ENCODE measurements at places on chromosomes 4 and X.

DNA sequence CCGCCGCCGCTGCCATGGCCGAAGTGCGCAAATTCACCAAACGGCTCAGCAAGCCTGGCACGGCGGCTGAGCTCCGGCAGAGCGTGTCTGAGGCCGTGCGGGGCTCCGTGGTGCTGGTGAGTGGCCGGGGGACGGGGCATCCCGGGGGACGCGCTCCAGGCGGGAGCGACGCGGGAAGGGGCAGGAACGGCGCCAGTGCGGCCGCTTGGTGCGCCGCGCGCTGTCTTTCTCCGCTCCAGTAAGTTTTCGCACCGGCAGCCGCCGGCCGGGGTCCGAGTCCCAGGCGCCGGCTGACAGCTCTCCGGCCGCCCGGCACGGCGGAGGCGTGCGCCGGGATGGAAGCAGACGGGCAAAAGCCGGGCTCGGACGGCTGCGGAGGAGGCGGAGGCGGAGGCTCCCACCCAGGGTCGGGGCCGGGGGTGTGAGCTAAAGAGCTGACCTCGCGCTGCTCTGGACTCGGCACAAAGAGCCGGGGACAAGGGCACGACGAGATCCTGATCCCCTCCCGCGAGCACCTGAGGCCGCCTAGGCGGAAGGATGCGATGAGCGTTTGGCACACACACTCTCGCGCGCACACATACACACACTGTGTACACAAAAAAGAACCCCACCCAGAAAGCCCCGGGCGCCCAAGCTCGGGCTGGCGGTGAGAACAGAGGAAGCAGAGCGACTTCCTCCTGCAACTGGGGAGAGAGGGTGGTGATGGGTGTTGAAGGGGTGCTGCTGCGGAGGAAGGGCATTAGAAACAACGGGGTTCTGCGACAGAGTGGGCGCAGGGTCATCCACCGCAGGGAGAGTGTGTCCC, 545 bp downstream of the DOCK11 start:
- no peak for DNase-seq

DNA sequence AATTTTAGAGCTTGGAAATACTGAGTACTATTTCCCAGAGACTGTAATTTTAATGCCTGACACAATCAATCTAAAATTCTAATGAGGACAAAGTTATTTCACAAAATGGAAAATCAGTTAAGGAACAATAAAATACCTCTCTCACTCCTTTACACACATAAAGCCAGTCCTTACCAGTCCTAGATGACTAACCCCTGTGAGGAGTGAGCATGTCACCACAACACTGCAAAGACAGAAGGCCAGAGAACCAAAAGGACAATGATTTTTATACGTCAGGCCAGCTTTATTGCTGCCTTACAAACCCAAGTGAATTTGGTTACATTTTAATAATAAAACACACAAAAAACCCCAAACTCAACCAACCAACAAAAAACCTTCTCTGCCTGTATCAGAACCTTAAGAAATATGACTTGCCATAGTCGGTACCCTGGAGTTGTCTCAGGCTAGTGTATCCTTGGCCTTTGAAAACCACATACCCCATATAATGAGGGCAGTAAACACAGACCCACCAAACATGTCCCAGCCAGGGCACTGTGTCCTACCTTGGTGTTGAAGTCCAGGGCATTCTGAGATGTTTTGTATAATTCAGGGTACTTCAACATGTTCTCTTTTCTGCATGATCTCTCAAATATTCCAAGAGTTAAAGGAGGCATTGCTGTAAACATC, 57.6 kb downstream of the SHISA3 start:
- DNase-seq, result no peak

DNA sequence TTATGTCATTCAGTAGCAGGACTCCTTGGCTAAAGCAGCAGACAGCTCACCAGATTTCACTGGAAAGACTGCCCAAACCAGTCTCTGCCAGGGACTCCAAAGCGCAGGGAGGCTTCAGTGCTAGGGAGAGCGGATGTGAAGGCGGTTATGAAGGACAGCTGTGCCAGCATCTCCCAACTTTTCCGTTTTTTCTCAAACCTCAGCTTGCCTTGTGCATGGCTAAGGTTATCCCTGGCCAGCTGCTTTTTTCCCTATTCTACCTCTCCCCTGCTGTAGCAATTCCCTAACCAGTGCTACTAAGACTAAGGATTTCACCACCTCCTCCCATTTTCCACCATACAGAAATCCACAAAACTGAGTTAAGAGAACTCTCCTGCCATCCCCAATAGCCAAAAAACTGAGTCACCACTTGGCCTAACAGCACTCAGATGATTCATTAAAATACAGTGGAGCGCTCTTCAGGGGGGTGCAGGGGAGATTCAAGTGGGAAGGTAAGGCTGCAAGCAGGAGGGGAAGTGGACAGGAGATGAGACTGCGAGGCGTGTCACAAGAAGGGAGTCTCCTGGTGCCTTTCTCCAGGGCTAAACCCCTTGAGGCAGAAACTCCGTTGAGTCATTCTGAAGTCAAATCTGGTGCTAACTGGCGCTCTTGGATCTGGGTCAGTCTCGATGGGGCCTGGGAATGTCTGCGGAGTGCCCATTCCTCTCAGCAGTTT, 90.7 kb downstream of the PALLD start:
- no peak for DNase-seq

GRCh38 chr4:40875507-40876150, 125.9 kb downstream of the NSUN7 start:
- DNase-seq, result no peak

GRCh38 chrX:40867352-40867751, 132.0 kb upstream of the MED14 start:
- no peak for DNase-seq

DNA sequence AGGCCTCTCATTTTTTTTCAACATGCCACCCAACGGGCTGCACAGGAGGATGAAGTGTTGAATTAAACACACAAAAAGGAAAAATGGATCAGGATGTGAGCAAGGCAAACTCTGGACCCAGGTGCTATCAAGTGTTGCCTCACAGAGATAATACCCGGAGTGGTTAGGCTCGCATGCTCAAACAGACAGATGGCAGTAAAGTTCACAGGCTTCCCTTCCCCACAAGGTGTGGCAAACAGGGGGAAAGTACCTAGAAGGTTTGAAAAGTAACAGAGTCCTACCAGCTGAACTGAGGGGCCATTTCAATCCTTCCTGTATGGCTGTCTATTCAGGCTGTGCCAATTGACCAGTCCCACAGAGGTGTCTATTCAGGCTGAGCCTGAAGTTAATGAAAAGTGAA, 123.9 kb upstream of the GC start:
- no peak for DNase-seq

DNA sequence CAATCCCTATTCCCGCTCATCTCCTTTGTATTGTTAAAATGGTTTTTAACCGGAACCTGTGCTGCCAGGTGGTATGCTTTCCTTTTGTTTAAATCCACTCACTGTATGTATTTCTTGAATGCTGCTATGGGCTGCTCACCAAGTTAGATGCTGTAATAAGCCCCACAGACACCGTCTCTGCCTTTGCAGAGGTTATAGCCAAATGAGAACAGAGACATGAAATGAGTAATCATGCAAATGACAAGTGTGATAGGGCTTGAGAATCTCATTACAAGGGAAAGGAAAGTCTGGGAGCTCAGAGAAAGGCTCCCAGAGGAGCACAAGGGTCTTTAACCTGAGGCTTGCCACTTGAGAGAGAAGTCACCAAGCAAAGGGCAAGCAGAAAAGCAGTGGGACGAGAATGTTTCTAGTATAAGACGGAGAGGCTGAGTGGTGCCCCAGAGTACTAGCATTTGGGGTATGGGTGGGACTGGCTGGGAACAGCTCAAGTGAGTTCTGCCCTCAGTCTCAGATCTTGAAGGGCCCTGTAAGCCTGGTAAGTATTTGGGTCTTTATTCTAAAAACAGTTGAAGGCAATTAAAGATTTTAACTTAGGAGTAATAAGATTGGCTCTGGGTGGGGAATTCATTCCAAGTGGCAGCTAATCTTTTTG, 110.8 kb upstream of the H2AZ1 start:
- DNase-seq, result no peak

DNA sequence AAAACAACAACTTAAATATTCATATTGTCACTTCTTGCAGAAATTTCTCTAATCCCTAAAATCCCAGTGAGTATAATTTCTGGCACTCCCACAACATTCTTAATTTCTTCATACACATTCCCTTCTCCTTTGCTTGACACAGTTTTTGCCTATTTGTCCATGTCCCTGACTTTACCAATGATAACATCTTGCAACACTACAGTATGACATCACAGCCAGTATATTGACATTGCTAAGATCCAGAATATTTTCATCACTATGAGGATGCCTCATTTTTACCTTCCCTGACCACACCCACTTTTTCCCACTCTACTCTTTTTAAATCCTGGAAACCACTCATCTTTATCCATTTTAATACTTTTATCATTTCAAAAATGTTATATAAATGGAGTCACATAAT, 292.3 kb upstream of the GK2 start:
- no peak for DNase-seq

Measured in stimulated activated CD4-positive, alpha-beta T cell treated with anti-CD3 and anti-CD28 coated beads, Interleukin-1b, Interleukin-23, amount 100 ng/mL, for 24 hours (primary cell).